Activated CD4-positive, CD25-positive, alpha-beta regulatory T cell (primary cell): ENCODE measurements at places on chromosomes 5 and 9.

DNA sequence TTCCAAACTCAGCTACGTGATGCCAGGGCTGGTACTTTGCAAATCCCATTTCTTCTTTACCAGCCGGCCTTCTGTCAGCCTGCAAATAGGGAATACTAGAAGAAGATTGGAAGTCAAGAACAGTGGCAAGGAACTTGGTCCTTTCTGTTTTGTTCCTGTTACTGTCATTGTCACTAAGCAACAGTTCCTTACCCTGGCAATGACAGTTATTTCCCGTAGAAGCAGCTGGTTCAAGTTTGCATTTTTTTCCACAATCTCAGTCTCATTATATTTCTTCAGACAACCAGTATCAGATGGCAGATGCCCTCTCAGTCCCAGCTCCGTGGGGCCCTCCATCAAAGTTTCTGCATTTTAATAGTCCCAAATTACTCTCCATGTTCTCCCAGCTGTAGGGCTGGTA lies 9.1 kb upstream of the C1QTNF2 start:
- DNase-seq, result no peak

GRCh38 chr5:153584960-153585359 lies 94.5 kb downstream of the GRIA1 start:
- DNase-seq, result no peak

DNA sequence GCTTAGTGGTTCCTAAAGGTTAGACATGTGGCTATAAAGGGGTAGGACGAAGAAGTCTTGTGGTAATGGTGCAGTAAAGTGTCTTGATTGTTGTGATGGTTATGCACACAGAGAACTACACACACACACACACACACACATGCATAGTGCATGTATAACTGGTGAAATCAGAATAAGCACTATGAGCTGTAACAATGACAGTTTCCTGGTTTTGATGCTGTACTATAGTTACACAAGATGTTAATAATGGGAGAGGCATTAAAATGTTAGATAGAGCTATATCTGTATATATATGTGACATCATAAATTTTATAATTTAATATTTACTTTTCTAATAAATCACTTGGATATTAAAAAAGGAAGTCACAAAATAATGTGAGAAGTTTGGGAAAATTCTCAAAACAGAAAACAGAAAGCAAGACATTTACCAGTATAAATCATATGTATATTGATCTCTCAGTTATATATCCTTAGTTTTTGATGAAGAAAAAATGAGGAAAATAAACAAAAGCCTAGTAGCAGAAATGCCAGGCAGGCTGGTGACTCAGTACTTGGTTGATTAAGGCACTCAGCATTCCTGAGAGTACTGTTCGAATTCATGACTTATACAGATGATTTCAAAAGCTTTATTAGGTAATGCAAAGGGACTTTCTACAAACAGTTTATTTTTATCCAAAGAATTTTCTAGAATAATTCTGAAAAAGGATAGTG lies 350.5 kb upstream of the DAB2 start:
- no peak for DNase-seq

GRCh38 chr5:88190106-88190834 lies 78.4 kb downstream of the TMEM161B start:
- DNase-seq, result no peak

- DNase-seq, result no peak
Observed at GRCh38 chr5:10333154-10334006, 20.1 kb upstream of the MARCHF6 start.
